ENCODE measurements at places on chromosomes 5 and 9. TPM values are rescaled to one million over a fixed set of nuclear protein-coding genes. Genes with fewer than 3 reads are reported as not detected.

The PCDHB7 gene
- polyA plus RNA-seq: not detected

The MAPK9 gene
- 19.7 TPM for polyA plus RNA-seq

The RNF130 gene
- polyA plus RNA-seq: 14.7 TPM

The ALDH1A1 gene
- polyA plus RNA-seq: 0.06 TPM

The STPG3 gene
- polyA plus RNA-seq: not detected

The TRIP13 gene
- polyA plus RNA-seq: 0.63 TPM

The TRIM7 gene
- 1.7 TPM for polyA plus RNA-seq

The GFRA3 gene
- not detected for polyA plus RNA-seq

The ENHO gene
- polyA plus RNA-seq: 0.13 TPM

The FOXI1 gene
- polyA plus RNA-seq: not detected

The TRIO gene
- polyA plus RNA-seq: 86.4 TPM

The DOCK2 gene
- polyA plus RNA-seq: 112 TPM

The CKMT2 gene
- polyA plus RNA-seq: not detected

The PRSS3 gene
- polyA plus RNA-seq: not detected

The NCBP1 gene
- 8.1 TPM for polyA plus RNA-seq

The TAS2R1 gene
- polyA plus RNA-seq: not detected

The RAB3C gene
- polyA plus RNA-seq: not detected

The LRRC19 gene
- polyA plus RNA-seq: not detected

The KIAA0825 gene
- 0.58 TPM for polyA plus RNA-seq

The PRDM9 gene
- polyA plus RNA-seq: not detected

The SOHLH1 gene
- polyA plus RNA-seq: not detected

The CDKN2B-AS1 gene
- 1.0 TPM for polyA plus RNA-seq

Measured in B cell (primary cell).